Activated effector memory CD4-positive, alpha-beta T cell treated with anti-CD3 and anti-CD28 coated beads, Interleukin-2, amount 50 U/mL, for 16 hours (primary cell): ENCODE measurements at places on chromosomes 7 and 10.

DNA sequence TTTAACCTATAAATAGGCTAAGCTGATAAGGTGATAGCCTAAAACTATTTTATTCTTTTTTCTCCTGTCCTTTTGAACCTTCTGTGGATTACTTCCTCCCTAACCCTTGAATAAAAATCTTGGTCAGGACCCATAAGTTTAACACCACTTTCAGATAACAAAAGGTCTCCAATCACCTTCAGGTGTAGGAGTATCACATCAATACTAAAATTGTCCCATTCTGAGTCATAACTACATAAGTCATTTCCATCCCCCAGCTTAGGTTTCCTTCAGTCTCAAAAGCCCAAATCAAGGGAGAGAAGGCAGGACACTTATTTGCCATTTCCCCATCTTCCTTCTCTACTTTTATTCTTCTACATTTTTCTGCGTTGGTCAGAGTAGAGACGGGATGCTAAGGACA lies 56.9 kb upstream of the WNT16 start:
- no peak for DNase-seq

- DNase-seq: no peak
Measured at GRCh38 chr7:152588350-152588749, 87.6 kb downstream of the XRCC2 start.

- no peak for DNase-seq
Measured at GRCh38 chr7:16708980-16709379, 44.6 kb upstream of the TSPAN13 start.

DNA sequence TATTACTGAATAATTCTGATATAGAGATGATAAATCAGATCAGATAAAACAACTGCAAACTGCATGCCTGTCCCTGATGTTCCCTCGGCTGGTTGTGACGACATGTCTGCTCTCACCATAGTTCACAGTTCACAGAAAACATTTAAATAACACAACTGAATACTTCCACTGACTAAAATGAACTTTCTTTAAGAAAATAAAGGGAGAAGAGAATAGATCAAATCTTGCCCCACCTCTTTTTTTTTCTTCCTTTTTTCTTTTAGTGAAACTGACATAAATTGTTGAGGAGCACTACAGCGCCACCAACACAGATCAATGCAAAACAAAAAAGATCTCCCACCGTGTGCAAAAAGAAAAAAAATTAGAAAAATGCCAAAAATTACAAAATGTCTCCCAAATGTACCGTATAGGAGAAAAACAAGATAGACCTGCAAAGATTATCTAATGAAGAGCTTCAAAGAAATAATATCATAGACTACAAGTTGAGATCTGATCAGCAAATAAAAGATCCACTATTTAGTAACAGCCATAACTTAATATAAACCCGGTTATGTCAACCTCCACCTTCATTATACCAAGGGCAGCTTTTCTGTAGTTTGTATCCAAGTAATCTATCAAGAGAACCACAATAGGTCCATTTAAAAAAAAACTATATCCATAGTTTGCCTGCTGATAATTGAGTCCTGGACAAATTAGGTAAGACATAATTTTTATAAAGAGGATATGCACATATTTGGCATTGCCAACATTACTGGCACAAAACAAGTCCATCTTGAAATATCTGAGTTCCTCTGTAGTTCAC lies 30.7 kb upstream of the EPC1 start:
- peak; percentile 74 for DNase-seq

DNA sequence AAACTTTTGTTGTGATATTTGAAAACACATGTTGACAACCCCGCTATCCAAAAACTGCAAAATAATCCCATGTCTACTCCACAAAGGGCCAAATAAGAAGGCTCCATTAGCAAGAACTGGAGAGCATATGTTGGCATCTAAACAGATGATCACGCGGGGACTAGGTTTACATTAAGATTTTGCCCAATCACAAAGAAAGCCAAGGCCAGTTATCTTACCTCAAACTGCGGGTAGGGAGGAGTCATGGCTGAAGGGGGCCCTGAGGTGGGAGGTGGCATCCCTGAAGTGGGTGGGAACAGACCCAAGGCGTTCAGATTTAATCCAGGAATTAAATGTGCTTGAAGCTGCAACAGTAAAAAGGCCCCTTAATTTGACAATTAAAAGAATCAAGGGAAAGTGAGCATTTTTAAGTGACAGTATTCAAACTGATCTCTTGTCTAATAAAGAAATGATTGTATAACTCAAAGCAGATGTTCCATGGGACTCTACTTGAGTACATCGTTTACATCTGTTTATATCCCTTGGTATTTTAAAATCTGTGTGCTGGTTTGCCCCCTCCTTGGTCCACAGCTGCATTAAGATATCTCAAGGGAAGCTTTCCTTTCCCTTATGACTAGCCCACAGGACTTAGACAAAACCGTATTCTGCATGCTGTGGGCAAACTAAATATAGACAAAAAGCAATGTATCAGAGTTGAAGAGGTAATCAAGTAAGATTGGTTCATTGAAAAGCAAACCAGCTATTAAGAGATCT lies 42.9 kb downstream of the MALSU1 start:
- DNase-seq: no peak

DNA sequence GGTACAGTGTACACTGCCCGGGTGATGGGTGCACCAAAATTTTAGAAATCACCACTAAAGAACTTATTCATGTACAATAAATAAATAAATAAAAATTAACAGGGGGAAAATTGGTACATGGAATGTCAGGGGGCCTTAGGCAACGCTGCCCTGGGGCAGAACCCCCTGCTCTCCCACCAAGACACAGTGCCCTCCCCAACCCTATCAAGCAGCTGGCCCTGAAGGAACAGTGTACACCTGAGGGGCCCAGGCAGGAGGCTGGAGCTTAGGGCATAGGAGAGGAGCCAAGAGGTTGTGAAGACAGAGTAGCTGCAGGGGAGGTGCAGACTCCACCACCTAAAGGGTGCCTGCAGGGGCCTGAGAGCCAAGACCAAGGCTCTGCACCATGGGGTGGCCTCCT lies 128.8 kb downstream of the BMS1 start:
- no peak for DNase-seq

DNA sequence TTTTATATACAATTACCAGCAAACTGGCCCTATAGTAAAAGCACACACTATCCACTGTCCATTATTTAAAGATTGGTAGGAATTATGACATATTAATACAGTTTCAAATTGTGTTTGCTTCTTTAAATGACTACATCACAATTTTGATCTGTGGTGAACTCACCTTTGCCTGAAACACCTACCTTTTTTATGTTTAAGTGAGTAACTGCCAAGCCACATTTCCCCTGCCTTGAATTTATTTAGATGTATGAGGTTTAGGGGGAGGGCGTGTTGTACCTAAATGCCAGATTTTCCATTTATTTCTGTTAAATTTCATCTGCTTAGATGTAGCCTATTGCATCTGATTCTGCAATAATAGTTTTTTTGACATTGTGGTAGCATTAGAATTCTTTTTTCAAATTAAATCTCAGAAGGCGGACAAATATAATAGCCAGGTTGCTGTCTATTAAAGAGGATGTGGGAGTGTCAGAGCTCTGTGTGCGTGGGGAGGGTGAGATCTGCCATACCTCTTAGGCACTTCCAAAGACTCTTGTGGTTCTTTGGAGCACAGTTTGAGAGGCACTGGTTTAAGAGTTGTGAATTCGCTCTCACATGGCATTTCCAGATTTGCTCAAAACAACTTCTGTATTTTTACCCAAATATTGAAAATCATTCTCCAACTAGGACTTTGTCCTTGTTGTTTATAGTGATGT lies 13.8 kb downstream of the PIK3CG start:
- DNase-seq: no peak

GRCh38 chr7:66352071-66352470 lies 146.9 kb downstream of the TPST1 start:
- DNase-seq: no peak

- DNase-seq: no peak
Measured at GRCh38 chr10:12396567-12396966, 47.2 kb downstream of the CAMK1D start.

- no peak for DNase-seq
Measured at GRCh38 chr7:111388912-111389311, 173.4 kb downstream of the IMMP2L start.

DNA sequence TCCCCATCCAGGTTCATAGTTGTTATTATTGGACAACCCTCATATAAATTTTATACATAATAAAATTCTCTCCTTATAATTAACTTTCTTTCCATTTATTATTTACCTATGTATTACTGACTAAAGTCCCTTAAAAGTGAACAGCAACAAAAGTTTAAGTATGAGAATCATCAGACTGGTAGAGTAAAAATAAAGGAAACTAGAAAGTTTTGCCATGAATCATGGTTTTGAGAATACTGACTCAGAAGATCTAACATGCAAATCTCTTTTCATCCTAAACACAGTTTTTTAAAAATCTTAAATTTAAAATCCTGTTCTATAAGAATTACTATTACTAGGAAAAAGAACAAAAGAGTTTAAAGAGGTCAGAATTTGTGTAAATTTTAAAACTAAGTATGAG lies 32.1 kb downstream of the HERC4 start:
- DNase-seq: no peak

DNA sequence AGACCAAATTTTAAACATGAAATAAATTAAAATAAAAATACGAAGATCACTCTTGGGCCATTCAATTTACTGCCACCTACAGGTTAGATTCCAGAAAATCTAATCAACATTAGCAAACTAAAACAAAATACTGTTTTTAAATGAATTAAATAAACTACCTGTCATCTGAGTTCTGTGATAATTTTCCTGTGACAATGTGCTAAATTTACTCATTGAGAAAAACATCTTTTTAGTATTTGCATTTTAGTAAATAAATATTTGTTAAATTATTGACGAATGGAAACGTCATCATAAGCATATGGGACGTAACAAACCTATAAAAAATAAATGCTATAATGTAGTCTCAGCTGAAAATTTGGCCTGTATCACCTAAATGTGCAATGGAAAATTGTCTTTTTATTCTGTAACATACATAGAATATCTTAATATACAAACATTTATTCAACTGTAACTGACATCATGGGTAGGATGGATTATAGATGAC lies 72.1 kb downstream of the ITGB8 start:
- DNase-seq: no peak

DNA sequence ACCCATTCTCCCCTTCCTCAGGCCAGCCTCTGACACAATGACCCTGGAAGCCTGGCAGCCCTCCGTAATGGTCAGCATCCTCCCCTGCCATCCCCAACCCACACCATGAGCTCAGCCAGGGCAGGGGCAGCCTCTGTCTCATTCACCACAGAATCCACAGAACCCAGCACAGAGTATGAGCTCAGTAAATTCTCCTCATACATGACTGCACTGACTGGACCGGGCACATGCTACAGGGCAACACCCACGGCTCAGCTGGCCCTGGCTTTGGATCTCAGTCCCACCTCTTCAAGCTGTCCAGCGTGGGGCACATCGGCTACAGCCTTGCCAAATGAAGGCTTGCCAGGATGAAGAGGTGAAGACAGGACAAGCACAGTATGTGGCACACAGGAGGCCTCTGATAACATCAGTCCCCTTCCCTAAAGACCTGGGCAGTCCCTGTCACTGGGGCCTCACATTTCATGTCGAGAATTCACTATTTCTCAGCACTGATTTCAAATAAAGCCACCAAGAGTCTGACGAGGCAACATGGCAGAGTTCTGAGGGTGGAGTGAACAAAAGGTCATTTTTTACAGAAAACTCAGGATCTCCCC lies 7.9 kb downstream of the GPRIN2 start:
- DNase-seq: peak; percentile 57

DNA sequence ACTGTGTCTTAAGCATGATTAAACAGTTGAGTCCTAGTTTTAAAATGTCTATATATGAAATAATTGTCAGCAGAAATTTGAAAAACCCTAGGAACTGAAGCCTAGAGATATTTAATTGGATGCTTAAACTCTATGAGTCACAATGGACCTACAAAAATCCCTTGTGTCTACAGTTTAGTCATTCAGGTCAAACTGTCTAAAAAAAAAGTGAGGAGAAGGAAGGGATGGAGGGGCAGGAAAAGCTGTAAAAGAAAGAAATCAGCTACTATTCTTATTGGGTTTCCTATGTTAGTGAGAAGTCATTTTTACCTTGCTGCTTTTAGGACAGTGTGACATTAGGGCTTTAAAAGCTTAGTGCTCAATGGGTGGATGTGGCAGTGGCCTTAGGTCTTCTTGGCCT lies 406.1 kb upstream of the FZD8 start:
- no peak for DNase-seq

GRCh38 chr10:31098046-31098445 lies 66.4 kb upstream of the ZNF438 start:
- DNase-seq: no peak

GRCh38 chr7:149783386-149784250 lies 10.2 kb upstream of the ZNF467 start:
- no peak for DNase-seq

- peak; percentile 38 for DNase-seq
Measured at GRCh38 chr10:98380493-98381339, 34.3 kb downstream of the PYROXD2 start.

GRCh38 chr10:6204063-6204340 lies 1.3 kb downstream of the PFKFB3 start:
- peak; percentile 89 for DNase-seq

GRCh38 chr10:74227697-74228424 lies 76.8 kb downstream of the ADK start:
- DNase-seq: no peak

DNA sequence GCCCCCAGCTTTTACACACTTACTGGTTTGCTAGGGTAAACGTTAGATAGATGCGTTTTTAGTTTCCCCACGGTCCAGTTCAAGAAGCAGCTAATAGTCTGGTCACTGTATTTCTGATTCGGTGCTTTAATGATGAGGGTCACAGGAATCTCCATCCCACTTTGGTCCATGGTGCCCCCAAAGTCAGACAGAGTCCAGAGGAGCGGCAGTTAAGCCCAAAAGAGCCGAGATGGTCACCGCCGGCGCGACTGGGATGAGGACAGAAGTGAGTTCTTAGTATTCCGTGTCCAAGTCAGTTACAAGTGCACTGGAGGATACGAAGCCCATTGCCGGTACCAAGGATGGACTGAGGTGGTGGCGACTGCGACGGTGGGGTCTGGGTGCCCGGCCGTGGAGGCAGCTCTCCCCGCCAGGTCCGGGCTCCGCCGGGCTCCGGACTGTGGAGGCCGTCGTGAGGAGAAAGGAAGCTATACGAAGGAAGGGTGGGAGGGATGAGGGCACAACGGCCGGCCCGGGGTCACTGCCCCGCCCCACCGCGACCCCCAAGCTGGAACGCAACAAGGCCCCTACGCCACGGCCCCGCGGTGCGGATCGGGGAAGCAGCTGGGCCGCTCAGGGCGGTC lies 663 bp downstream of the HERPUD2 start:
- no peak for DNase-seq
